GM12864 (cell line): ENCODE measurements at places on chromosomes 16 and 17.

DNA sequence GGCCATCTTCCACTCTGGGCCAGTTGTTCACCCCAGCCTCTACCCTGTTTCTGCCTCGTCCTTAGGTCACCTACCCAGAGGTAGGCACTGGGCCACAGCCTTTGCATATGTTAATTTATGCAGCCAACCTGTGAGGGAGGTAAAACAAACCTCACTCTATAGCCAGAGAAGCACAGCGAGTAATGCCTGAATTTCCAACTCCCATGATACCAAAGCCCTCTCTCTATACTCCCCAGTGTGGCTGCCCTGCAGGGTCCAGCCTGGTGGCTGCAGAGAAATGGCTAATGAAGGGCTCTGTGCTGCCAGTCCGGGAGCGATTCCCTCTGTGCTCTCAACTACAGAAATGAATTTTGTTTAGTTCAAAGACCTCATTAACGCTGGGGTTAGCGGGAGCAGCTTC lies 397.0 kb upstream of the CCL2 start:
- no peak for DNase-seq

GRCh38 chr17:48184721-48185120 lies 77.2 kb downstream of the SNX11 start:
- no peak for DNase-seq

GRCh38 chr16:75908331-75909117 lies 182.2 kb upstream of the CPHXL start:
- no peak for DNase-seq

DNA sequence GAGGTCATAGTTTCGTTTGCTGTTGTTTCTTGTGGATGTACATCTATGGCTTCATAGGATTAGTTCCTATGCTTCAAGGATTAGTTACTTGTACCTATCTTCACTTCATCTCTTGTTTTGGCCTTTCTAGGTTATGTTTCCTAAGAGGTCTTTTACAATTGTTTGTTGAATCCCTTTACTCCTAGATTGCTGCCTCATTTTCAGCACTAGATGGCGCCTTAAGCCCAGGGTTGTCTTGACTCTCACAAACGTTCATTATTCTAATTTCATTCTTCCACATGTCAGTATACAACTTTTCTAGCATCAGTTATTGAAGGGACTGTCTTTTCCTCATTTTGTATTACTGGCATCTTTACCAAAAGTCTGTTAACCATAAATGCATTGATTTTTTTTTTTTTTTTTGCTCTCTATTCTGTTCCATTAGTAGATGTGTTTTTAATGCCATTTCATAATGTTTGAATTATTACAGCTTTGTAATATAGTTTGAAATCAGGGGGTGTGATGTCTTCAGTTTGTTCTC lies 45.0 kb upstream of the NACA2 start:
- peak; percentile 37 for DNase-seq

- DNase-seq: no peak
Observed at GRCh38 chr16:87735270-87736007, 30.3 kb downstream of the KLHDC4 start.

GRCh38 chr17:76368545-76368944 lies 14.8 kb upstream of the PRPSAP1 start:
- no peak for DNase-seq

- no peak for DNase-seq
Observed at GRCh38 chr17:81163703-81164370, 1.5 kb upstream of the PVALEF start.
